ENCODE measurements at places on chromosomes 11 and 22.

DNA sequence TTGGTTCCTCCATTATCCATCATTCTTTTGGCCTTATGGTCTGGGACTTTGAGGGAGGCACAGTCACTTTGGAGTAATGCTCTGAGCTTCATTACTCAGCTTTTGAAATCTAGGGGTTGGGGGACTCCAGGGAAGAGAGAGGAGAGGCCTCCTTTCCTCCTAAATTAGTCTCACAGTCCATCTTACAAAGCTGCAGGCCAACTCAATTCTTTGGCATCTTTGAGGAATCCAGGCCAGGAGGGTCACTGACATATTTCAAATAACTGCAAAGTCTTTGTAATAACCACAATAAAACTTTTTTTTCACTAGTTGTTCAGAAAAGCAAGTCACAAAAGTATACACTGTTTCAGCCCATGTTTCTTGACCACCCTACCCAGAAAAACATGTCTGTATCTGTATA lies 73.3 kb upstream of the FAR1 start:
- no peak for DNase-seq

- no peak for DNase-seq
These were observed 39.3 kb upstream of the BSX start for GRCh38 chr11:123020968-123021367.

DNA sequence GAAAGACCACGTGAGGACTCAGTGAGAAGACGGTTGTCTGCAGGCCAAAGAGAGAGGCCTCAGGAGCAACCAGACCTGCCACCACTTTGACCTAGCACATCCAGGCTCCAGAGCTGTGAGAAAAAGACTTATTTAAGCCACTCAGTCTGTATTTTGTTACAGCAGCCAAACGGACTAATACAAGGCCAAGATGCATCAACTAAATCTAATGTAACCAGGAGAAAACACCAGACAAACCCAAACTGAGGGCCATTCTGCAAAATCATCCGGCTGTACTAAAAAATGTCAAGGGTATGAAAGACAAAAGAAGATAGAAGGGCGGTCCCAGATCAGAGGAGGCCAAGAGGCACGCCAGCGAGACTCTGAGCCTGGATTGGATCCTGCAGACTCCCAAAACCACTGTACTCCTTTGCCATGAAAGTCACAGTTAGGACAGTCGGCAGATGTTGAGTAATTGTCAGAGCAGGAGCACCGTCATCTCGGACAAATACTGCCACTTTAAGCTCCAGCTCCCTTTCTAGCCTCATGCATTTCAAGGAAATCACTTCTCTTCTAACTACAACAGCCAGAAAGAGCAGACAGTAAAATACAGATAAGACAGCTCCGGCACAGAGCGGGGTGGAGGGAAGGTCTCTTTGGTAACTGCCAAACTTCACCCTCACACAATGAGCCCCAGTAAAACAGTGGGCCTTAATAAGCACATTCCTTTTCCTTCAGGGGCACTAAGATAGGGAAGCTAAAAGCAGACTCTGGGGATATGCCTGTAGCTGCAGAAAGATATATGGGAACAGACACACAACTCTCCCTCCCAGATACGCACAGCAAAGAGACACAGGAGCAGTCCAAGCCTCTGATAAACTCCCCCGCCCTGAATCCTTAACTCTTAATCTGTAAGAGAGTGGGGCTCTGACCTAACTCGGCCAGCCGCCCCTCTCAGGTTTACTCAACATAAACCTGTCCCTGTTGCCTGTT lies 3.5 kb upstream of the ZP1 start:
- no peak for DNase-seq

- DNase-seq: no peak
These were observed 406.3 kb downstream of the CADM1 start for GRCh38 chr11:115097796-115098408.

GRCh38 chr11:36354221-36355003 lies 58.3 kb downstream of the PRR5L start:
- no peak for DNase-seq

All from stimulated activated CD4-positive, alpha-beta T cell treated with anti-CD3 and anti-CD28 coated beads, Interleukin-1b, Interleukin-23, amount 100 ng/mL, for 1 hour (primary cell).